ENCODE measurements at places on chromosomes 4 and X.

DNA sequence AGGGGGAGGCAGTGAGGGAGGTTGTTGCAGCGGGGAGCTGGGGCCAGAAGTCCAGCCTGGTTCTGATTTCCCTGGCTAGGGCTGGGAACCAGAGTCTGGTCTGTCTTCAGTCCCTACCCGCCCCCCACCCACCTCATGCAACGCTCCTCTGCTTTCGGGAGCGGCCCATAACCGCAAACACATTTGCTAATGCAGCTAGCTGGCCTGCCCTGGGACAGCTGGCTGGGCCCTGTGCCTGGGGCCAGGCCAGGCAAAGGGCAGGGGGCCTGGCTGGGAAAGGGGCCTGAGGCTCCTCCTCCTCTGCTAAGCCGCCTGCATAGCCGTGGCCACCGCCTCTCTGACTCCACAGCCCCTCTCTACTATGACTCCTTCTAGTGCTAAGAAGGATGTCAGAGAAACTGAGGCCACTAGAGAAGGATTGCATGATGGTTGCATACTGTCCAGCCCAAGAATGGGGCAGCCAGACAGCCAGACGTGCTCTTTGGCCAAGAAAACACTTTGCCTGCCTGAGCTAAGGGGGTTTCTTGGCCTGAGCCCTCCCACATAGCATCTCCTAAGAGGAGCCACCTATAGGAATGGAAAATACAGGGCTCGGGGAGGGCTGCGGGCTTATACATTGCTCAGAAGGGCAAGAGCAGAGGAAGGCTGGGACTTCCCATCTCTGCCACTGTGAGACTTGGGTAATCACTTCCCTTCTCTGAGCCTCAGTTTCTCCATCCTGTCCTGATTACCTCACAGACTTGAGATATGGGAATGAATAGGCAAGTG, 76.9 kb downstream of the PJA1 start:
- H3K27ac ChIP-seq, result no peak overlapping the region
- H3K4me3 ChIP-seq, result no peak overlapping the region
- DNase-seq, result no peak
- no peaks in the 10 kb centered on the region for H3K27me3 ChIP-seq
- H3K4me1 ChIP-seq, result no peaks in the 10 kb centered on the region
- no peaks in the 10 kb centered on the region for H3K36me3 ChIP-seq

GRCh38 chr4:55397126-55397436, 1.3 kb downstream of the TMEM165 start:
- peaks cover 25% of the 10 kb centered on the region for H3K36me3 ChIP-seq
- H3K27ac ChIP-seq, result peak overlapping the region; percentile 68
- no peak for DNase-seq
- H3K4me1 ChIP-seq, result peaks cover 48% of the 10 kb centered on the region
- peak overlapping the region; percentile 95 for H3K4me3 ChIP-seq
- no peaks in the 10 kb centered on the region for H3K27me3 ChIP-seq

GRCh38 chrX:38902972-38903492, 101.8 kb downstream of the MID1IP1 start:
- peak overlapping the region; percentile 65 for H3K27ac ChIP-seq
- peaks cover 10% of the 10 kb centered on the region for H3K4me1 ChIP-seq
- H3K4me3 ChIP-seq, result no peak overlapping the region

GRCh38 chr4:175772170-175772705, 39.8 kb downstream of the GPM6A start:
- H3K36me3 ChIP-seq, result no peaks in the 10 kb centered on the region
- H3K27me3 ChIP-seq, result no peaks in the 10 kb centered on the region
- H3K4me3 ChIP-seq, result no peak overlapping the region
- no peak for DNase-seq
- no peaks in the 10 kb centered on the region for H3K4me1 ChIP-seq

DNA sequence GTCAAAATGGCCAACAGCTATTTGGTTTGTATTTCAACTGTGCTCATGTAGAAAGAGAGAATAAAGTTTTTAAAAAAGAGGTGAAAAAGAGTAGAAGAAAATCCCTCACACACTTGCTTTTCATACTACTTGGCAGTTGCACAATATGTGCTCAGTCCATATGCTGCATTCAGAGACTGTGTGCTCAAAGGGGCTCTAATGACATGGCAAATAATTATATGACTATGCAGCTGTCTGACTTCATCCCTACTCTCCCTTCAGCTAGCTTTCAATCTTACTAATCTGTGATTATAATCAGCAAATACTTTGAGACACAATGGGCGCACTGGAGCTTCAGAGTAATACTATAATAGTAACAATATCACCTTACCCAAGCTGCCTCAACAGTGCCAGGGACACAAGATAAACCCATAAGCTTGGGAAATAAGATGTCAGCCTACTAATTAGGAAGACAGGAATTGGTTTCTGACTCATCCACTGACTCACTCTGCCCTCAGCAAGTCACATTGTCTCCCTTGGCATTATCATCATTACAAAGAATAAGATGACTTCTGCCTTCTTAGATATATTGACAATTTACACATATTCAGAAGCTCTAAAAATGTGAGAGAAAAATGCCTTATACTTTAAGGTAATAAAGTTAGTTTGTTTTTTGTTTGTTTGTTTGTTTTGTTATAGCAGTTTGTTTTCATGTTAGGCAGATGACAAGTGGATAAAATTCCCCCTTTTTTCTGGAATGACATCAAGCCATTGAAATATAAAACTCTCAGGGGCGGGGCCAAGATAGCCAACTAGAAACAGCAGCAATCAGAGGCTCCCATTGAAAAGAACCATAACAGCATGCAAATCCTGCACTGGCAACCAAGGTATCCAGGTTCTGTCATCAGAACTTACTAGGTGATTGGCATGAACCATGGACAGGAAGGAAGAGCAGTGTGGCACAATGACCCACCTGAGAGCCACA, 311.6 kb downstream of the FAM133A start:
- no peak overlapping the region for H3K4me3 ChIP-seq
- no peaks in the 10 kb centered on the region for H3K4me1 ChIP-seq
- no peak overlapping the region for H3K27ac ChIP-seq
- H3K27me3 ChIP-seq, result no peaks in the 10 kb centered on the region
- H3K36me3 ChIP-seq, result peaks cover 2% of the 10 kb centered on the region

GRCh38 chr4:10619220-10619619, 65.3 kb downstream of the CLNK start:
- H3K27ac ChIP-seq, result no peak overlapping the region
- no peaks in the 10 kb centered on the region for H3K36me3 ChIP-seq
- H3K4me1 ChIP-seq, result peaks cover 2% of the 10 kb centered on the region
- H3K27me3 ChIP-seq, result peaks cover 9% of the 10 kb centered on the region

DNA sequence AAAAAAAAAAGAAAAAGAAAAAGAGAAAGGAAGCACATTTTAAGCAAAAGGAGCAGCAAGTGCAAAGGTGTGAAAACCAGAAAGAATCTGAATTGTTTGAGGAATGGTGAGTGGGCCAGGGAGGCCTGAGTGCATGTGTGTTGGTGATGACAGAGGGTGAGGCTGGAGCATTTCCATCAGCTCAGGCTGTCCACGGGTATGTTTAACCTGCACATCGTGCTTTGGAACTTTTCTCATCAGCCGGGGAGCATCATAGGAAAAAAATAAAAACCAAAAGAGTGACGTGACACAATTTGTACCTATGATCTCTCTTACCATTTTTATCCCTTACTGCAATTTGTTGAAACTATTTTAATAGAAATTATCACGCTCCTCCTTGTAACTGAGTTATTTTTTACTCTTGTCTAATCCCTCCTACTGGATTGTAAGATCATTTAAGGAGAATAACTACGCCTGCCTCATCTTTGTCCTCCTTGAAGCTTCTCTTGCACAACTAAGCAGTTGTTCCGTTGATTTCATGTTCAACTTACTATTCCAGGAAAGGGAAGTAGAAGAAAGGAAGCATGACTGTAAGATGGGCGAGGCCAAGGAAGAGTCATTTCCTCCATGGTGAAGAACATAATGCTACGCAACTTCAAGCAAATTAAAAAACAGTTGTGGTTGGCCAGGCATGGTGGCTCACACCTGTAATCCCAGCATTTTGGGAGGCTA, 7.0 kb downstream of the PALLD start:
- H3K27ac ChIP-seq, result no peak overlapping the region
- no peak for DNase-seq
- no peak overlapping the region for H3K4me3 ChIP-seq
- no peaks in the 10 kb centered on the region for H3K4me1 ChIP-seq

DNA sequence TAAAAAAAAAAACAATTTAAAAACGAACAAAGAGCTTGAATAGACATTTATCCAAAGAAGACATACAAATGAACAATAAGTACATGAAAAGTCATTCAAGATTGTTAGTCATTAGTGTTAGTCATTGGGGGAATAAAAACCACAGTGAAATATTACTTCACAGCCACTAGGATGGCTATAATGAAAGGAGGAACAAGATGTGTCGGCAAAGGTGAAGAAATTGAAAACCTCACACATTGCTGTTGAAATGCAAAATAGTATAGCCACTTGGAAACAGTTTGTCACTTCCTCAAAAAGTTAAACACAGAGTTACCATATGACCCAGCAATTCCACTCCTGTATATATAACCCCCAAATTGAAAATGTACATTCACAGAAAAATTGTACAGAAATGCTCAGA, 45.2 kb upstream of the SLC39A8 start:
- no peaks in the 10 kb centered on the region for H3K36me3 ChIP-seq
- no peak for DNase-seq
- H3K27me3 ChIP-seq, result peaks cover 23% of the 10 kb centered on the region
- H3K27ac ChIP-seq, result no peak overlapping the region
- H3K4me3 ChIP-seq, result no peak overlapping the region
- peaks cover 6% of the 10 kb centered on the region for H3K4me1 ChIP-seq

DNA sequence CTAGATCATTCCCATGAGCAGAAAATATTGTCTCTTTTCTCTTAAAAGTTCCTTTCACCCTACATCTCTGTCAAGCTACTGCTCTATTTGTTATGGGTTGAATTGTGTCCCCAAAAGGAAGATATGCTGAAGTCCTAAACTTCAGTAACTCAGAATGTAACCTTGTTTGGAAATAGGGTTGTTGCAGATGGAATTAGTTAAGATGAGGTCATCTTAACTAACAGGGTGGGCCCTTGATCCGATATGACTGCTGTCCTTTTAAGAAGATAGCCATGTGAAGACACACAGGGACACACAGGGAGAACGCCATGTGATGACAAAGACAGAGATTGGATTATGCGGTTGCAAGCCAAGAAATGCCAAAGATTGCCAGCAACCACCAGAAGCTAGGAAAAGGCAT, 12.8 kb upstream of the SLC39A8 start:
- no peak for DNase-seq
- H3K27me3 ChIP-seq, result peaks cover 2% of the 10 kb centered on the region
- no peaks in the 10 kb centered on the region for H3K36me3 ChIP-seq
- H3K4me1 ChIP-seq, result peaks cover 2% of the 10 kb centered on the region
- no peak overlapping the region for H3K4me3 ChIP-seq

DNA sequence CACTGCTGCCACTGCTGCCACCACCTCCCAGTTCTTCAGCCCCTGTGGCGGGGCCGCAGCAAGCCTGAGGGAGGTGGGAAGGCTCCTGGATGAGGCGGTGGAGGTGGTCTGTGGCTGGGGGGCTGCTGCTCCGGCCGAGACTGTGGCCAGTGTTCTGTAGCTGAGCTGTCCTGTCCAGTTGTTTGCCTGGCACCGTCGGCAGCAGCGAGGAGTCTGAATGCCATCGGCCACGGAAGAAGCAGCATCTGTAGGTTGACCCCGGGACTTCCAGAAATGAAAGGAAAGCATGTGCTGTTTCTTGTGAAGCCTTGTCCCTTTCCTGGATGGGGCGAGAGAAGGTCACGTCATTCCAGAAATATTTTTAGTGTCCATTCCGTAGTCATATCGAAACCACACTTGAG, 3.3 kb downstream of the C4orf54 start:
- no peaks in the 10 kb centered on the region for H3K4me1 ChIP-seq
- no peaks in the 10 kb centered on the region for H3K36me3 ChIP-seq
- DNase-seq, result no peak
- H3K27me3 ChIP-seq, result peaks cover 5% of the 10 kb centered on the region
- H3K4me3 ChIP-seq, result no peak overlapping the region
- no peak overlapping the region for H3K27ac ChIP-seq

GRCh38 chr4:168434993-168435392, 45.3 kb downstream of the DDX60L start:
- H3K27me3 ChIP-seq, result no peaks in the 10 kb centered on the region
- H3K4me3 ChIP-seq, result no peak overlapping the region
- no peak overlapping the region for H3K27ac ChIP-seq
- no peak for DNase-seq
- H3K36me3 ChIP-seq, result peaks cover 20% of the 10 kb centered on the region
- H3K4me1 ChIP-seq, result peaks cover 15% of the 10 kb centered on the region

GRCh38 chr4:84151574-84151973, 347.5 kb downstream of the NKX6-1 start:
- H3K27me3 ChIP-seq, result no peaks in the 10 kb centered on the region
- H3K4me1 ChIP-seq, result no peaks in the 10 kb centered on the region
- H3K36me3 ChIP-seq, result no peaks in the 10 kb centered on the region
- H3K4me3 ChIP-seq, result no peak overlapping the region
- H3K27ac ChIP-seq, result no peak overlapping the region

DNA sequence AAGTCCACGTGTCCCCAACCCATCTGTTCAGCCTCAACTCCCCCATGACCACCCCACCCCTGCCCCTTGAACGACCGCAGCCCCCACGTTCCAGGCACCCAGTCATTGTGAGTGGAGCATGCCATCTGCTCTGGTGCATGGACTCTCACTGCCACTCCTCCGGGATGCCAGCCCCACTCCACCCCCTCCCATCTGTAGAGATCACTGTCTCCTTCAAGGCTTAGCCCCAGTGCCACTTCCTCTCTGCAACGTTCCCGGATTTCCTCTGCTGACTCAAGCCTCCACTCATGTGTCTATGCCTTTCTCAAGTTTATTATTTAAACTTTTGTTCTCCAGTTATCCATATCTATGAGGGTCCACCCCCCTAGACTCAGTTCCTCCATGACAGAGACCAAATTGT, 54.0 kb downstream of the MAML3 start:
- H3K4me1 ChIP-seq, result peaks cover 16% of the 10 kb centered on the region
- H3K27me3 ChIP-seq, result no peaks in the 10 kb centered on the region
- no peak overlapping the region for H3K4me3 ChIP-seq
- no peak overlapping the region for H3K27ac ChIP-seq
